ENCODE measurements at places on chromosomes 2 and 18. TPM values are rescaled to one million over a fixed set of nuclear protein-coding genes. Genes with fewer than 3 reads are reported as not detected.

DNA sequence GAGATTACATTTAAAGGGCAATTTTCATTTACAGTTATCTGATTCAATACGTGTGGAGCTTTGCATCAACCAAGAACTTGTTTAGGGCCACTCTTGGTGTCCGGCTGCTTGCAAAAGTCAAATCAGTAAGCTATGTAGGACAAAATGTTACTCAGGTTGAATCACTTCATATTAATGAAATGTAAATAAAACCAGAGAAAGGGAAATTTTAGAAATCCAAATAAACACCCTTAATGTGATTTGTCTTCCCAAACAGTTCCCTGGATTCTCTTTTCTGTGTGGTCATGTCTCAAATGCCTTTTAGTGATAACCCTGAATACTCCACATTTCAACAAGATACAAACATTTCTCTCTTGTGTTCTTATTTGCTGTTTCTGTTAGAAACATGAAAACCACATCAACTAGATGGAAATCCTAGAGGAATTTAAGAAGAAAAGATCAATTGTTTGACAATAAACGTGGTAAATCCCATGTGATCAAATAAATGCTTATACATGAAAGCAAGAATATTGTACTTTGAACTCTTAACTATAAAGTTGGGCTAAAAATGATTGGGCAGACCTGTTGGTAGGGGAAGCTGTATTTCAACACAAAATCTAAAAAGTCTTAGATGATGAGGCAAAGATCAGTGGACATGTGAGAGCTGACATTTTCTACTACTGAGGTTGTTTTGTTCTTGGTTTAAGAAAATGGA lies 101.3 kb downstream of the CDC42EP3 start:
- no peaks in the 10 kb centered on the region for H3K4me1 ChIP-seq
- H3K36me3 ChIP-seq: no peaks in the 10 kb centered on the region
- H3K27me3 ChIP-seq: no peaks in the 10 kb centered on the region
- DNase-seq: no peak

- H3K27me3 ChIP-seq: no peaks in the 10 kb centered on the region
- DNase-seq: no peak
- no peaks in the 10 kb centered on the region for H3K36me3 ChIP-seq
- peak overlapping the region; percentile 57 for H3K27ac ChIP-seq
- H3K4me1 ChIP-seq: peaks cover 11% of the 10 kb centered on the region
- H3K4me3 ChIP-seq: no peak overlapping the region
Observed at GRCh38 chr2:23426263-23426905, 41.4 kb downstream of the KLHL29 start.

GRCh38 chr18:35153609-35154272 lies 87.1 kb upstream of the ZNF397 start:
- no peaks in the 10 kb centered on the region for H3K4me1 ChIP-seq
- no peak overlapping the region for H3K4me3 ChIP-seq
- H3K36me3 ChIP-seq: no peaks in the 10 kb centered on the region
- DNase-seq: no peak

GRCh38 chr2:6674381-6674780 lies 191.3 kb downstream of the CMPK2 start:
- no peak for DNase-seq
- no peaks in the 10 kb centered on the region for H3K4me1 ChIP-seq
- no peak overlapping the region for H3K4me3 ChIP-seq
- no peaks in the 10 kb centered on the region for H3K36me3 ChIP-seq
- no peak overlapping the region for H3K27ac ChIP-seq

- no peak for DNase-seq
- no peak overlapping the region for H3K27ac ChIP-seq
- no peaks in the 10 kb centered on the region for H3K36me3 ChIP-seq
- no peaks in the 10 kb centered on the region for H3K27me3 ChIP-seq
- peaks cover 10% of the 10 kb centered on the region for H3K4me1 ChIP-seq
Observed at GRCh38 chr18:7957297-7957696, 390.2 kb downstream of the PTPRM start.

GRCh38 chr2:44880125-44880483 lies 61.4 kb upstream of the SIX3 start:
- no peaks in the 10 kb centered on the region for H3K36me3 ChIP-seq
- no peaks in the 10 kb centered on the region for H3K27me3 ChIP-seq
- no peak overlapping the region for H3K4me3 ChIP-seq
- H3K4me1 ChIP-seq: no peaks in the 10 kb centered on the region
- no peak for DNase-seq

DNA sequence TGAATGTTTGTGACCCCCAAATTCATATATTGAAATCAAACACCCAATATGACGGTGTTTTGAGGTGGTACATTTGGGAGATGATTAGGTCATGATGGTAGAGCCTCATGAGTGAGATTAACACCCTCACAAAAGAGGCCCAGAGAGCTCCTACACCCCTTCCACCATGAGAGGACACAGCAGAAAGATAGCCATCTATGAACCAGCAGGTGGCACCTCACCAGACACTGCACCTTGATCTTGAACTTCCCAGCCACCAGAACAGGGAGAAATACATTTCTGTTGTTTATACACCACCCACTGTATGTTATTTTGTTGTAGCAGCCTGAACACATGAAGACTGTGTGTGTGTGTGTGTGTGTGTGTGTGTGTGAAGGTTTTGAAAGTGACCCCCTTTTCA lies 58.1 kb downstream of the ST3GAL5 start:
- H3K36me3 ChIP-seq: no peaks in the 10 kb centered on the region
- H3K27ac ChIP-seq: no peak overlapping the region
- H3K27me3 ChIP-seq: no peaks in the 10 kb centered on the region
- DNase-seq: no peak
- no peak overlapping the region for H3K4me3 ChIP-seq

GRCh38 chr2:160142472-160142871 lies 57.6 kb downstream of the ITGB6 start:
- H3K27ac ChIP-seq: peak overlapping the region; percentile 4
- H3K27me3 ChIP-seq: no peaks in the 10 kb centered on the region
- H3K4me1 ChIP-seq: peaks cover 8% of the 10 kb centered on the region
- no peak for DNase-seq
- no peaks in the 10 kb centered on the region for H3K36me3 ChIP-seq
- no peak overlapping the region for H3K4me3 ChIP-seq

- H3K27ac ChIP-seq: peak overlapping the region; percentile 49
- peaks cover 42% of the 10 kb centered on the region for H3K36me3 ChIP-seq
- no peaks in the 10 kb centered on the region for H3K27me3 ChIP-seq
- H3K4me3 ChIP-seq: no peak overlapping the region
Observed at GRCh38 chr2:217875556-217876252, 127.1 kb downstream of the TNS1 start.

DNA sequence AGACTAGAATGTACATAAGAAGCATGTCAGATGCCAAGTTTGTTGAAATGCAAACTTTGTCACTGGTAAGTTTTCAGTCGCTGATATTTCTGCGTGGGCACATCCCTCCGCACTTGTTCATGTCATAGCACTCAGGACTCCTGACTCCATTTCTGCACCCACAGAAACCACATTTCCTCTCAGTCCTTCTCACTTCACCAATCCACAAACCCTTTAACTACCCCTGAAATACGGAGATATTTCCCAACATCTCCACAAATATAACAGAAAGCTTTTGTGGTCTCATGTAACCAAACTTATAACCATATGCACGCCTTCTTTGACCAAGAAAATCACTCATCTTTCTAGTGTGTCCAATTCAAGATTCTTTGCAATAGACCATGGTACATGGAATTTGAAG lies 276.9 kb upstream of the ERBB4 start:
- no peak overlapping the region for H3K4me3 ChIP-seq
- H3K27me3 ChIP-seq: no peaks in the 10 kb centered on the region
- H3K4me1 ChIP-seq: no peaks in the 10 kb centered on the region
- DNase-seq: no peak
- no peaks in the 10 kb centered on the region for H3K36me3 ChIP-seq

DNA sequence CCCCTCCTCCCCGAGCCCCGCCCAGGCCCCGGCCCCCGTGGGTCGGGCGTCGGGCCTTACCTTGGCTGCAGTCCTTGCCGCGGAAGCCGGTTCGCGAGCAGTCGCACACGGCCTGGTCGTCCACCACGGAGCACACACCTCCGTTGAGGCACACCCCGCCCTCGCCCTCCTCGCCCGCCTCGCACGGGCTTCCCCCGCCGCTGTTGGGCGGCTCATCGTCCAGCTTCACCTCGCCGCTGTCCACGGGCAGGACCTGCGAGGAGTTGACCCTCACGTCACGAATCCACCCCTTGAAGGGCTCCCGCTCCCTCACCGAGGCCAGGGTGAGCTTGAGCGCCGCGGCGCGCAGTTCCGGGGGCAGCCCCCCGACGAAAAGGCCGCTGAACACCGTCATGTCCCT lies 4.5 kb downstream of the NRXN1 start:
- peak; percentile 70 for DNase-seq
- H3K27me3 ChIP-seq: no peaks in the 10 kb centered on the region
- no peaks in the 10 kb centered on the region for H3K36me3 ChIP-seq
- no peak overlapping the region for H3K4me3 ChIP-seq
- no peaks in the 10 kb centered on the region for H3K4me1 ChIP-seq

DNA sequence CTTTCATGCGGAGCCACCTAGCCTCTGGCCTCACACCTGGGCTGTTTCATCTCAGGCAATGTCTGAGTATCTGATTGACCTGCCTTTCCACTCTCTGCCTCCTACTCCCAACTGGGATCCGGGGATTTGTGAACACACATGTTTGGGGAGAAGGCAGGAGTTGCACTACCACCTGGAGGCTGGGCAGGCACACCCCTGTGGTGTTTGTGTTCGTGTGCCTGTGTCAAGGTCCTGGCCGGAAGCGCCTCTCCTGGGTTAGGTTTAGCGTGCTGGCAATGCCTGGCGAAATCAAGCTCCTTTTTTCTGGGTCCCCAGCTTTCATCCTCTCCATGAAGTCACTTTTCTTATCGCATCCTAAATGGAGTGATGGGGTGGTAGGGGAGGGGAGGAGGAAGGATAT lies 63.9 kb downstream of the GATA6 start:
- H3K4me3 ChIP-seq: no peak overlapping the region
- H3K27me3 ChIP-seq: no peaks in the 10 kb centered on the region
- no peak for DNase-seq
- H3K27ac ChIP-seq: no peak overlapping the region
- H3K36me3 ChIP-seq: no peaks in the 10 kb centered on the region

- H3K4me3 ChIP-seq: no peak overlapping the region
- DNase-seq: peak; percentile 76
- no peaks in the 10 kb centered on the region for H3K36me3 ChIP-seq
- H3K27ac ChIP-seq: peak overlapping the region; percentile 42
Observed at GRCh38 chr18:48488388-48488850, 50.4 kb upstream of the CTIF start.

GRCh38 chr2:120873958-120874887 lies 138.6 kb downstream of the GLI2 start:
- H3K27me3 ChIP-seq: no peaks in the 10 kb centered on the region
- H3K4me3 ChIP-seq: no peak overlapping the region
- H3K27ac ChIP-seq: no peak overlapping the region
- no peak for DNase-seq

DNA sequence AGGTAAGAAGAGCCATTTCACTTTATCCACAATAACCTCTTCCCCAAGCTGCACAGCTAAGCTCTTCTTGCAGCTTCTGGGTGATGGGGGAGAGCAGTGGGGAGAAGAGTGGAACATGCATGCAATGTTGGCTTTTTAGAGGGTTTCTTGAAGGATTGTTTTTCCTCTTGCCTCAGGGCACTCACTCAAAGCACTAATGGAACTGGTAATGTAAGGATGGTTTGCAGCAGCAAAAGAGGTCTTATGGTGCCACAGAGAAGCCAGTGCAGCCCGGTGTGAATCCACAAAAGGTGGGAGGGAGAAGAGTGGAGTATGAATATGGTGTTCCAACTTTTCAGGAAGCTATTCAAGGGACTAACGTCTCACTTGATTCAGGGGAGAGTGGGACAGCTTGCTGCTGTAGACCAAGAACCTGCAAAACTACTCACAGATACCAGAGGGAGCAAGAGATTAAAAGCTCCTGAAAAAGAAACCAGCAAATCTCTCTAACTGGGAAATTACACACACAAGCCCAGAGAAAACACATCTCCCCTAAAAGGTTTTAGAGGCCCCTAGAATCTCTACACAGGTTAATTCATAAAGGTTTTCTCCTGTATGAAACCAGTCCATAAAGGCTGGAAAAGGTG lies 116.4 kb downstream of the CHN1 start:
- no peaks in the 10 kb centered on the region for H3K27me3 ChIP-seq
- H3K36me3 ChIP-seq: no peaks in the 10 kb centered on the region
- no peak overlapping the region for H3K4me3 ChIP-seq
- no peaks in the 10 kb centered on the region for H3K4me1 ChIP-seq
- no peak for DNase-seq
- H3K27ac ChIP-seq: no peak overlapping the region

GRCh38 chr18:10365021-10365500 lies 89.4 kb upstream of the APCDD1 start:
- H3K27me3 ChIP-seq: no peaks in the 10 kb centered on the region
- H3K4me1 ChIP-seq: no peaks in the 10 kb centered on the region
- no peaks in the 10 kb centered on the region for H3K36me3 ChIP-seq
- H3K4me3 ChIP-seq: no peak overlapping the region

- no peaks in the 10 kb centered on the region for H3K4me1 ChIP-seq
- H3K36me3 ChIP-seq: no peaks in the 10 kb centered on the region
- H3K4me3 ChIP-seq: no peak overlapping the region
- no peak for DNase-seq
- no peak overlapping the region for H3K27ac ChIP-seq
Observed at GRCh38 chr2:232336241-232336736, 42.3 kb upstream of the ALPP start.

DNA sequence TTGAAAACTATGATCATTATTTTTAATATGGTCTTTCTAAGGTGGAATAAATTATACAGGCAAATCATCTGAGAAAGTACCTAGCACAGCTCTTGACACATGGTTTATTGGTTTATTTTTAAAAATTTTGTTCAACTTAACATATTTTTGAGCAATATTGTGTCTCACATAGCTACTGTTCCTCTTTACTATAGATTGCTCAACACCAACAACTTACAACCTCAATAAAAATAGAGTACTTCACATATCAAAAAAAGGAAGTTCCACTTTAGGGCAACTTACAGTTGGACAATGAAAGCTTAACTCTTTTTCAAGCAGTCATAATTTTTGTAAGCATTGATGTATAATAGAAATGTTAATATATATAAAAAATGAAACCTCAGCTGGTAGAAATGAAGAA lies 440.9 kb upstream of the UBE2E3 start:
- no peaks in the 10 kb centered on the region for H3K36me3 ChIP-seq
- no peak overlapping the region for H3K27ac ChIP-seq
- no peaks in the 10 kb centered on the region for H3K27me3 ChIP-seq
- H3K4me1 ChIP-seq: no peaks in the 10 kb centered on the region
- H3K4me3 ChIP-seq: no peak overlapping the region
- DNase-seq: no peak

DNA sequence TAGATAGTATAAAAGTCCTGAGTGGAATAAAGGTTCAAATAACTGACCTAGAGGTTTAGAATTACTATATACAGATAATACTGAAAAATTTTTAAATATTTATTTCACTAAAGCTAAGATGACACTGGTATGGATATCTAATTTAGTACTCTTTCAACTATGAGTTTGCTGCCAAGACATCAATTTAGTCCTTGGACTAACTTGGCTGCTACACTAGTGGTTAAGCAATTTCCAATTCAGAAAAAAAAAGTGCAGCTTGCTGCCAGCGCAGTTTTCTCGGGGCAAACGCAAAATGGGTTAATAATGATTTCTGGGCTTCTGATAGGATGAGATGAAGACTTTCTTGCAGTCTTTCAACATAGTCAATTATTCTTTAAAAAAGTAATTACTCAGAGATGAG lies 10.8 kb downstream of the BUB1 start:
- DNase-seq: no peak
- no peak overlapping the region for H3K27ac ChIP-seq
- no peaks in the 10 kb centered on the region for H3K36me3 ChIP-seq
- H3K4me1 ChIP-seq: no peaks in the 10 kb centered on the region
- no peak overlapping the region for H3K4me3 ChIP-seq

TYMS gene
- 6.0 TPM for total RNA-seq

SNED1 gene
- 26.0 TPM for total RNA-seq

SERPINB3 gene
- not detected for total RNA-seq

RAB12 gene
- 39.6 TPM for total RNA-seq

Measured in upper lobe of left lung (tissue), 6 donors.